ENCODE measurements at places on chromosomes 13 and 19. TPM values are rescaled to one million over a fixed set of nuclear protein-coding genes. Genes with fewer than 3 reads are reported as not detected.
A peak's percentile ranks its signal among the peaks of the same experiment; 100 is the strongest.

Gene SSC5D
- polyA plus RNA-seq = 0.39 TPM

Gene ZNF790
- 1.9 TPM for polyA plus RNA-seq

- no peak overlapping the region for H3K4me3 ChIP-seq
- DNase-seq = no peak
- peaks cover 7% of the 10 kb centered on the region for H3K4me1 ChIP-seq
Measured at GRCh38 chr13:112767506-112768471, 78.0 kb downstream of the ATP11A start.

Gene KIR2DL1
- not detected for polyA plus RNA-seq

Gene KATNAL1
- polyA plus RNA-seq = 3.0 TPM

- peak; percentile 39 for DNase-seq
- H3K36me3 ChIP-seq = no peaks in the 10 kb centered on the region
- H3K27ac ChIP-seq = no peak overlapping the region
- 0 out of 2 replicates have a peak, but pooled peaks cover 2% of the 10 kb centered on the region for H3K27me3 ChIP-seq
Measured at GRCh38 chr19:7831452-7831851, 1.4 kb downstream of the EVI5L start.

DNA sequence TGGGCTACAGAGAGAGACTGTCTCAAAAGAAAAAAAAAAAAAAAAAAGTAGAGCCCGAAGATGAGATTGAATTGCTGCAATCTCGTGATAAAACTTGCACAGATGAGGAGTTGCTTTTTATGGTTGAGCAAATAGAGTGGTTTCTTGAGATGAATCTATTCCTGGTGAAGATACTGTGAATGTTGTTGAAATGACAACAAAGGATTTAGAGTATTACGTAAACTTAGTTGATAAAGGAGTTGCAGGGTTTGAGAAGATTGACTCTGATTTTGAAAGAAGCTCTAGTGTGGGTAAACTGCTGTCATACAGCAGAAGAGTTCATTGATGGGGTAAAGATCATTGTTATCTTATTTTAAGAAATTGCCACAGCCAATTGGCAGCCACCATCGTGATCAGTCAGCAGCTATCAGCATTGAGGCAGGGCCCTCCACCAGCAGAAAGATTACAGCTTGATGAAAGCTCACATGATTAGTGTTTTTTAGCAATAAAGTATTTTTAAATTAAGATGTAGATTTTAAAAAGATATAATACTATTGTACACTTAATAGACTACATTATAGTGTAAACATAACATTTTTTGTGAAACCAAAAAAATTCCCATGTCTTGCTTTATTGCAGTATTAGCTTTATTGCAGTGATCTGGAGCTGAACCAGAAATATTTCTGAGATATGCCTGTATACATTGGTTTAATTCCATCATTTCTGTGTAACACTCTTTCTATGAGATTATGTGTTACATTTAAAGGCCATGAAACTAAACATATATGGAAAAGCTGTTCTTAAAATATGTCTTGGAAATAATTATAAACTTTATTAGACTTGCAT lies 43.1 kb downstream of the ZMYM2 start:
- no peak overlapping the region for H3K27ac ChIP-seq
- peaks cover 6% of the 10 kb centered on the region for H3K36me3 ChIP-seq
- DNase-seq = no peak
- no peaks in the 10 kb centered on the region for H3K4me1 ChIP-seq

DNA sequence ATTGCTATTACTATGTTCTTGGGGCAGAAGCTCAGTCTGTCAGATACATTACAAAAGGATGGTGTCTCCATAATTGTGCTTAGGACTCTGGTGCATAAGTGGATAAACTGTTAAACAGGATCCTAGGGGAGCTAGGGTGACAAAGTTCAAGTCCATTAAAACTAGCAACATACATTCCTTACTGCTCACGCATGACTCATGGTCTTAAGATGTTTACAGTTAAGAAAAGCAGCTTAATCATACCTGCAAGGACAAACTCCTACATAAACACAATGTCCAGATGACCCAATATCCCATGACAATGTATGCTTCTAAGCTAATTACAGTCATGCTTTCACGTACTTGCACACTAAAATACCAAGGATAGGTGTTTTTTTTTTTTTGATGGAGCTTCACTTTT lies 3.5 kb upstream of the ZNF701 start:
- H3K27me3 ChIP-seq = no peaks in the 10 kb centered on the region
- H3K27ac ChIP-seq = no peak overlapping the region

Gene NALCN
- polyA plus RNA-seq = 0.26 TPM

- no peaks in the 10 kb centered on the region for H3K36me3 ChIP-seq
- DNase-seq = no peak
- H3K27me3 ChIP-seq = no peaks in the 10 kb centered on the region
- H3K27ac ChIP-seq = no peak overlapping the region
- H3K4me3 ChIP-seq = no peak overlapping the region
Measured at GRCh38 chr13:101747039-101747438, 294.6 kb downstream of the ITGBL1 start.

DNA sequence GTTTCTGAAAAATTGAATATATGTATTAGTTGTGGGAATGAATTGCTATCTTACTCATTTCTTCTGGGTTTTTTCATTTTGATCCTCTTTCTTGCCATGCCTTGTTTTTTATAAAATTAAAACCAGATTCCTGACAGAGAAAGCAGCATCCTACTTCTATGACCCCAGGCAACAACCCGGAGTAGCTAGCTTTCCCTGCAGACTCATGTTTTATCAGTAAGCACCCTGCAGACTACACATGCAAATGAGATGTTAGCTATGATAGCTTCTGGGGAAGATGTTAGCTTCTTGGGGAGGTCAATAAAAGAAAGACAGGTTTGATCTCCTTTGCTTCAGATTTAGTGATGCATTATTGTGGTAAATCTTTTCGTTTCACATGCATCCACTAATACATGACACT lies 1598.6 kb downstream of the SLITRK5 start:
- H3K4me3 ChIP-seq = no peak overlapping the region
- H3K27me3 ChIP-seq = no peaks in the 10 kb centered on the region
- no peaks in the 10 kb centered on the region for H3K36me3 ChIP-seq
- DNase-seq = no peak

GRCh38 chr13:37492075-37492474 lies 106.5 kb downstream of the POSTN start:
- H3K27ac ChIP-seq = no peak overlapping the region
- H3K4me1 ChIP-seq = no peaks in the 10 kb centered on the region
- no peaks in the 10 kb centered on the region for H3K36me3 ChIP-seq

- no peak overlapping the region for H3K4me3 ChIP-seq
- no peak overlapping the region for H3K27ac ChIP-seq
- peaks cover 28% of the 10 kb centered on the region for H3K36me3 ChIP-seq
- H3K27me3 ChIP-seq = no peaks in the 10 kb centered on the region
Measured at GRCh38 chr19:52590728-52591127, 20.6 kb downstream of the ZNF701 start.

DNA sequence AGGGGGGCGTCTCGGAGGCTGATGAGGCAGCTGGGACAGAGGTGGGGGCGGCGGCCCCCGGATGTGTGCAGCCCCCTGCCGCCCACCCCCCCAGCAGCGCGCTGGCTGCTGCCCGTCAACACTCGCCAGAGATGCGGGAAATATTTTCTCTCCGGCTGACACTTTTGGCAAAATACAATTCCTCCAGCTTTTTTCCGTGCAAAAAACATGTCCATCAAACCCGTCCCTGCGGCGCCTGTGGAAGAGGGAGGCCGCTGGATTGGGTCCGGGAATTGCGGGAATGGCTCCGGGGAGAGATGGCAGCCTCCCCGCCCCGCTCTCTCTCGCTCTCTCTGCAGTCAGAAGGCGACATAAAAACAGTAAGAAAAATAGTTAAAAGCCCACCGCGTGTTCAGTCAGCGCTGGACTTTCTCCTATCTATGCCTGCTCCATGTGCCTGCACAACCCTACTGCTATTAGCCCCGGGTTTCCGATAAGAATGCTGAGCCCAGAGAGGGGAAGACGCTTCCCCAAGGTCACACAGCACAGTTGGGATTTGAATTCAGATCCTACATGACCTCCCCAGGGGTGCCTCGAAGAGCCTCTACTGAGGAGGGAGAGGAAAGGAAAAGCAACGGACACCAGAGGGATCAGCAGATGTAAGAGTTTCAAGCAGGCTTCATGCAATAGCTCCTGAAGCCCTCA lies 23.2 kb downstream of the ZNRF4 start:
- H3K27me3 ChIP-seq = no peaks in the 10 kb centered on the region
- no peaks in the 10 kb centered on the region for H3K36me3 ChIP-seq
- H3K27ac ChIP-seq = no peak overlapping the region
- no peaks in the 10 kb centered on the region for H3K4me1 ChIP-seq
- H3K4me3 ChIP-seq = no peak overlapping the region
- DNase-seq = no peak

Gene SMIM17
- polyA plus RNA-seq = not detected

- H3K4me3 ChIP-seq = no peak overlapping the region
- DNase-seq = no peak
- no peaks in the 10 kb centered on the region for H3K36me3 ChIP-seq
- peaks cover 11% of the 10 kb centered on the region for H3K4me1 ChIP-seq
- no peaks in the 10 kb centered on the region for H3K27me3 ChIP-seq
Measured at GRCh38 chr13:24063281-24063877, 97.1 kb upstream of the SPATA13 start.

GRCh38 chr13:72205773-72206172 lies 338.8 kb upstream of the DACH1 start:
- DNase-seq = no peak
- H3K27me3 ChIP-seq = no peaks in the 10 kb centered on the region
- no peak overlapping the region for H3K27ac ChIP-seq
- H3K4me1 ChIP-seq = no peaks in the 10 kb centered on the region

DNA sequence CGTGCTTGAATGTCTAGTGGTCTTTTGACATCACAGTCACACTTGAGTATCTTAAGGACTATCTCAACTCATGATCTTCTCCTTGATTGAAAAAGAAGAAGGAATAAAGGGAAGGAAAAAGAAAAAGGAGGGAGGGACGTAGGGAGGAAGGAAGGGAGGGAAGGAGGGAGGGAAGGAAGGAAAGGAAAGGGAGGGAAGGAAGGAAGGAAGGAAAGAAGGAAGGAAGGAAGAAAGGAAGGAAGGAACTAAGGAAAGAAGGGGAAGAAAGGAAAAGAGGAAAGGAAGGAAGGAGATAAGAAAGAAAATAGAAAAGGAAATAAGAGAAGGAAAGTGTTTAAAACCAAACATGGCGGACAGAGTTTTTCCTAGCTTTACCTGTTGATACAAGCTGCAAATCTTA lies 64.7 kb downstream of the RNASEH2B start:
- no peak overlapping the region for H3K4me3 ChIP-seq
- no peaks in the 10 kb centered on the region for H3K27me3 ChIP-seq

- no peaks in the 10 kb centered on the region for H3K36me3 ChIP-seq
- no peak overlapping the region for H3K27ac ChIP-seq
- no peak overlapping the region for H3K4me3 ChIP-seq
- H3K4me1 ChIP-seq = peaks cover 25% of the 10 kb centered on the region
Measured at GRCh38 chr19:6273701-6274601, 5.8 kb downstream of the MLLT1 start.

Gene FPR3
- polyA plus RNA-seq = not detected
